ENCODE measurements at places on chromosomes 4 and X.

DNA sequence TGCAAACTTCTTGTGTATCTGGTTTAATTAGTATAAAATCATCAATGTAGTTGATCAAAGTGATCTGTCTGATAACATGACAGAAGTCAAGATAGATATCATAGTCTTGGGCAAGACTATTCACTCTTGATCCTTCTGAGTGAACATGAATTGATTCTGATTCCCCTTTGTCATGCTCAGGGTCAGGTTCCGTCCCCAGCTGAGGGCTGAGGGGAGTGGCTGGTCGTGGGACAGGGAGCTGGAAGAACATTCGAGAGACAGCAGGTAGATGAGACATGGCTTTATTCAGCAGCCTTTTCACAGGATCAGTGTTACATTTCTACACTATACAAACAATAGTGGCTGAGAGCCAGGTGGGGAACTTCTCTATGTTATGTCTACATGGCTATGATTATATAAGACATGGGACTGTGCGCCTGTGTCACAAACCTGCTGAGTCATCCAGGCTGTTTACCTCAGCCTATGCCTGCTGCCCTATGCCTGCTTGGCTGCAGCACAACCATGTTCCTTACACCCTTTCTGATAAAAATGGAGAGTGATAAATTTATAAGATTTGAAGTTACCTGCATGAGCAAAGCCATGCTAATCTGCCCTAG, 586.9 kb upstream of the NR3C2 start:
- no peak for DNase-seq

- peak; percentile 42 for DNase-seq
Observed at GRCh38 chr4:92634882-92635281, 331.1 kb downstream of the GRID2 start.

- DNase-seq: no peak
Observed at GRCh38 chr4:86967798-86968197, 33.0 kb downstream of the AFF1 start.

- no peak for DNase-seq
Observed at GRCh38 chr4:125582302-125582701, 267.5 kb downstream of the FAT4 start.

DNA sequence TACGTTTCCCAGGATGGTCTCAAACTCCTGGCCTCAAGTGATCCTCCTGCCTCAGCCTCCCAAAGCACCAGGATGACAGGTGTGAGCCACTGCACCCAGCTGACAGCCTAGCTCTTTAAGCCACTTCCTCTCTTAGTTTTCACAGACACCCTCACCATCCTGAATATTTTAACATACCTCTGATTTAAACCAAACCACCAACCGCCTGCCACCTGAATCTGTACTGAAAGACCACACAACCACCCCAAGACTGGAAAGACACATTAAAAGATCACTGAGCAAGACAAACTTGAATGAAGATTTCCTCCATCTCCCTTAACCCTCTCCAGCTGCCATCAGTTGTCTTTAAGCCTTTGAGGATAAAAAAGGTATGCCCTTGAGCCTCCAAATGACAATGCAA, 110.6 kb downstream of the SH3KBP1 start:
- no peak for DNase-seq

DNA sequence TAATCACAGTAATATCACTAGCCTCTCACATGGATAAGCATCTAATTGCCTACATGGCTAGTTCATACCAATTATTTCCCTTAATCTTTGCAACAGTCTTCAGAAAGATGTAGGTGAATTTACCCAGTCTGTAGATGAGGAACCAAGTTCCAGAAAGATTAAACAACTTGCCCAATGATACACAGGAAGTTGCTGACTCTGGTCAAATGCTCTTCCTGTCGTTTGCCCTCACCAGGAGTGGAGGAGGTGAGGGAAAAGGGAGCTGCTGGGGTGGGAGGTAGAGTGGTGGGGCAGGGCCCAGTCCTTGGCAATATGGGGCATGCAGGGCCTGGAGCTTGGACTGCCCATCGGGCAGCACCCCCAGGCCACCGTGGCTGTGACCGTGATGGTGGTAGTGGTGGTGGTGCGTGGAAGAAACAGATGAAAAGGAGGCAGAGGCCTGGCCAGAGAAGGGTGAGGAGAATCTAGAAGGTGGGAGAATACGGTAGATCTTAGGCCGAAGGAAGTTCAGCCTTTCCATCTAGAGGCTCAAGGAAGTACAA, 2.3 kb upstream of the KDM5C start:
- DNase-seq: no peak

DNA sequence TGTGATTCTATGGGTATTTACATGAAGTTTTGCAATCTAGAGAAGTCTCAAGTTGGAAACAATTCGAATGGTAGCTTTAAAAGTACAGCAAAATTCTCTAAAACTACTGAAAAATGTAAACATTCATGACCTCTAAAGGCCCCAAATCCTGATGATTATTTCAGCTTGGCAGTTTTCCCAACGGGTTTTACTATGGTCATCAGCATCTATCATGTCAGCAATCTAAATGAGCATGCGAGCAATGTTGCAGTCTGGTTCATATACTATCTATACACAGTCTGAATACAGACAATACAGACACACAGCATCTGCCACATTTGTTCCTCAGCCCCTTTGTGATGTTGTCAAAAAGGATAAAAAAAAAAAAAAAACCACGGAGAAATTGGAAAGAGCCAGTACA, 790.3 kb upstream of the HTR2C start:
- DNase-seq: no peak

GRCh38 chr4:174919886-174920423, 1.8 kb downstream of the ADAM29 start:
- DNase-seq: no peak

GRCh38 chr4:35100932-35101331, 1143.4 kb downstream of the ARAP2 start:
- DNase-seq: no peak

- DNase-seq: no peak
Observed at GRCh38 chrX:13473442-13474163, 95.8 kb upstream of the EGFL6 start.

- no peak for DNase-seq
Observed at GRCh38 chr4:21209860-21210259, 509.6 kb downstream of the PACRGL start.

DNA sequence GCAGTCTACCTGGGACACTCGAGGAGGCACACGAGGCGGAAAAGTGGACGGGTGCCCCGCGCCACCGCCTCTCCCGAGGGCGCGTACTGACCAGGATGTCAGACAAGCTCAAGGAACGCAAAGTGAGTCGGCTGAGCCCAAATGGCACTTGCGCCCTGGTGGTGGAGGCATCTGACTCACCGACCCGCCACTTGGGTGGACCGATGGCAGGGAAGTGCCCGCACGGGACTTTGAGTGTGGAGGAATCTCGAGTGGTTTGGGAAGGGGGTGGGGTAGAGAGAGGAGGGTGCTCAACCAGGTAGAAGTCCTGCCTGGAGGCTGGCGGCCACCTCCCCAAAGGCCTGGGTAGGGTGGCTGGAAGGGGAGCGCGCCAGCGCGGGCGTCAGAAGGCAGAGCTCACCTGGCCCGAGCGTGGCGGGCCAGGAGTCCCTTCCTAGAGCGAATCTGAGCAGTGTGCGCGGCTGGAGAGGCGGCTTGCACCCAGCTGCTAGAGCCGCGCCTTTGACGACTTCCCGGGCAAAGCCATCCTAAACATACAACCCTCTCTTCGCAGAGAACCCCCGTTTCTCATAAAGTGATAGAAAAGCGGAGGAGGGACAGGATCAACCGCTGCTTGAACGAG, 655 bp downstream of the HELT start:
- no peak for DNase-seq

DNA sequence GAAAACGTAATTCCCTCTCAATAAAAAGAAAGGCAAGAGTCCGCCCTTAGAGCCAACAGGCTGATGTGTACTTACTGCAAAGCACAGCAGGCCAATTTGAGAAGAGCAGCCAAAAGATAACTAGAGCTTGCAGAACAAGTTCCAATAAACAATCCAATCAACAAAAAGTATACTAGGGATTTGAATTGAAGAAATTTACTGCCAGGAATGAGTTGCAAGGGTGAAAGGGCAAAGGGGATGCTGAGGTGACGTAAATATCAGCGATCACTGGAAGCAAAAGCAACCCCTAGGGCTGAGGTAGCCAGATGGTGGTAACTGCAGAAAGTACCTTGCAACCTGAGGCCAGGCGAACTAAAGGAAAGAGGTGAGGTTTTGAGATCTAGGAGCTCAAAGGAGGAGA, 152.1 kb upstream of the TENM3 start:
- no peak for DNase-seq

GRCh38 chr4:165784672-165785071, 88.4 kb upstream of the TLL1 start:
- DNase-seq: no peak

- DNase-seq: no peak
Observed at GRCh38 chrX:97728215-97728614, 844.5 kb downstream of the RPA4 start.

GRCh38 chrX:32532262-32532661, 679.1 kb downstream of the DMD start:
- no peak for DNase-seq

- DNase-seq: no peak
Observed at GRCh38 chr4:110675426-110675825, 52.5 kb upstream of the PITX2 start.

DNA sequence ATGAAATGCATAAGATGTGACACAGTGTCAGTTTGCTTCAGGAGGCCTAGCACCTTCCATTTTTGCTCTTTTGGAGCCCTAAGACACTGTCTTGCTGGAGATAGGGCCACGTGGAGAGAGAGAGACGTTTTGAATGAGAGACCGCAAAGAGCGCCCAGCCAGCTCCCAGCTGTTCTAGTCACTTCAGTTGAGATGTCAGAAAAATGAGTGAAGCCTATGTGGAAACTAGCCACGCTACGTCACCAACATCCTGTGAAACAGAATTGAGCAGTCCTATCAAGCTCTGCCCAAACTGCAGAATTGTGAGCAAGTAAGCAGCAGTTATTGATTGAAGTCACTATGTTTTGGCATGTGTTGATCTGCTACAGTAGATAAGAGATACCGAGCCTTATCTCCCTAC, 13.1 kb downstream of the GPR82 start:
- DNase-seq: no peak

DNA sequence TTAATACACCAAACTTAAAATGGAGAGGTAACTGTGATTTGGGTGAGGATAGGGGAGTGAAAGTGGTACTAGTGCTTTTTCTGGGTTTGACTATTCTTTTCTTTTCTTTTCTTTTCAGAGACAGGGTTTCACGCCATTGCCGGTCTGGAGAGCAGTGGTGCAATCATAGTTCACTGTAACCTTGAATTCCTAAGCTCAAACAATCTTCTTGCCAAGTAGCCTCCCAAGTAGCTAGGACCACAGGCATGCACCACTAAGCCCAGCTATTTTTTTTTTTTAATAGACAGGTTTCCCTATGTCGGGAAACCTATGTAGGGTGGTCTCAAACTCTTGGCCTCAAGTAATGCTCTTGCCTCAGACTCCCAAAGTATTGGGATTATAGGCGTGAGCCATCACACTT, 3.0 kb upstream of the ARMCX4 start:
- DNase-seq: no peak

DNA sequence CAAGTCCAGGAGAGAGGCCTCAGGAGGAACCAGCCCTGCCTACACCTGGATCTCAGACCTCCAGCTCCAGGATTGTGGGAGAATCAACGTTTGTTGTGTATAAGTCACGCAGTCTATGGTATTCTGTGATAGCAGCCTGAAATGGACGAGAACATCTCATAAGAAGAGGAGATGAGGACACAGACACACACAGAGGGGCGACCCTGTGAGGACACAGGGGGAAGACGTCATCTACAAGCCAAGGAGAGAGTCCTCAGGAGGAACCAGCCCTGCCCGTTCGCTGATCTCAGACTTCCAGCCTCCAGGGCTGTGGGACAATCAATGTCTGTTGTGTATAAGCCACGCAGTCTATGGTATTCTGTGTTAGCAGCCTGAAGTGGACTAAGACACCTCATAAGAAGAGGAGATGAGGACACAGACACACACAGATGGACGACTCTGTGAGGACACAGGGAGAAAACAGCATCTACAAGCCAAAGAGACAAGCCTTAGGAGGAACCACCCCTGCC, 20.3 kb downstream of the P2RY8 start:
- no peak for DNase-seq

- DNase-seq: no peak
Observed at GRCh38 chr4:142551517-142552305, 294.4 kb downstream of the INPP4B start.

GRCh38 chr4:4217113-4217512, 9.6 kb downstream of the OTOP1 start:
- DNase-seq: no peak

DNA sequence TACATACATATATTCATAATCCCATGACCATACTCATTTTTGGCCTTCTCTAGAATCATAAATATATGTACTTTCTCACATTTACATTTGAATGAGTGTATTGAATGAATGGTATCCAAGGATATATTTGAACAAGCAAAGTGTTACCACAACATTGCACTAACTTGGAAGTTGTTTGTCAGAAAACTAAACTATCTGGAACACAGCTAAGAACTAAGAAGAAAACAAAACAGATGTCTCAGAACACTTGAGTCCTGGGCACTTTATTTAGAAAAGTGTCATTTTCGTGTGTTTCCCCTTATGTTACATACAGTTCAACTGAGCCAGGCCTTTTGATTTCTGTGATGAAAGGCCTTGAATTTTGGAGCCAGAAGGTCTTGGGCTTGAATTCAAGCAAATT, 466.7 kb upstream of the FAT1 start:
- DNase-seq: no peak

DNA sequence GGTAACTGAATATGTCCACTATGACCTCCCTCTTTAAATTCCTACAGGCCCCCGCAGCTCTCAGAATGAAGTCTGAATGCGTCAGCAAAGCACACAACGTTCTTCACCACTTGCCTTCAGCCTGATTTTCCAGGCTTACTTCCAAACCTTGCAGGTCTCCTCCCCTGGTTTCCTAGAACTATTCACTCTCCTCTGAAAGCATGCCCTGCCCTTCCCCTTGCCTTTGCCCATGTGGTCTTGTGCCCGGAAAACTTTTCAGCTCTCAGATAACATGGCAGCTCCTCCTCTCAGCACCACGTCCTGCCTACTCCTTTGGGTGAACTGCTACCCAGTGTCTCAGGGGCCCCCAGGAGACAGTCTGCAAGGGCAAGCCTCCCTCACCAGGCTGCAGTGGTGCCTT, 268.5 kb upstream of the LDB2 start:
- DNase-seq: no peak

DNA sequence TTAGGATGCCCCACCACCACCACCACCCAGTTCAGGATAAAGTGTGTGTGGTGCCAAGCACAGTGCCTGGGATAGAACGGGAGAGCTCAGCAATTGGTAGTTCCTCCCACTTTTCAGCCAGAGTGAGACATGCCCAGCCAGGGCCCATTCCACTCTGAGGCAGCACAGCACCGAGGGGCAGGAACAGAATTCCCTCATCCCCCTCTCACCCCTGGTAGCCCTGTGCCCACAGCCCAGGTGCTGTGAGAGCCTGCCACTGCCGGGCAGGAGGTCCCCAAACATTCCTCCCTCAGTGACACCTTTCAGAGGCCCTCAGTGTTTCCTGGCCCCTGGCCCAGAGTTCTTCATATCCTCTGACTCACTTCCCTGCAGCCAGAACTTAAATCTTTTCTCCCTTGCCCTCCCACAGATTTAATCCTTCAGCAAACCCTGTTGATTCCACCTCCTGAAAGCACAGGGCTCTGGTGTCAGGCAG, 8.1 kb downstream of the RIPPLY1 start:
- no peak for DNase-seq

All from substantia nigra (tissue), 51 donors.